ENCODE measurements at places on chromosomes 12 and 14. TPM values are rescaled to one million over a fixed set of nuclear protein-coding genes. Genes with fewer than 3 reads are reported as not detected.

DNA sequence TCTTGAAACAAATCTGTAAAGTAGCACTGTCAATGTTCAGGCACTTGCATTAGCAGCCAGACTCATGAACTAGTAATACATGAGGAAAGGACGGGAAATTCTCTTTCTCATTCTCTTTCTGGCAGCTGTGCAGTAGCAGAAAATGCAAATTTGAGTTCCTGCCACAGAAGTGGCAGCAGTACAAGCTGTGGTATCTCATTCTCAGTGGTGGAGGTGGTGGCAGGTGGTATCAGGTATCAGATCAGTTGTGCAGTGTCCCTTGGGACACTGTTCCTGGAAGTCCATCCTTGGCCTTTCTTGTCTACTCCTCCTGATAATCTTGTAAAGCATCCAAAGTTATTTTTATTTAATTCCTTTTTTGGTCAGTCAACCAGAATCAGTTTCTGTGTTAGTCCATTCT is 103.0 kb downstream of the C12orf42 start:
- H3K4me3 ChIP-seq: no peak overlapping the region
- no peaks in the 10 kb centered on the region for H3K4me1 ChIP-seq
- H3K36me3 ChIP-seq: no peaks in the 10 kb centered on the region
- no peak overlapping the region for H3K27ac ChIP-seq
- H3K27me3 ChIP-seq: no peaks in the 10 kb centered on the region

TOMM20L gene
- total RNA-seq: not detected

DNA sequence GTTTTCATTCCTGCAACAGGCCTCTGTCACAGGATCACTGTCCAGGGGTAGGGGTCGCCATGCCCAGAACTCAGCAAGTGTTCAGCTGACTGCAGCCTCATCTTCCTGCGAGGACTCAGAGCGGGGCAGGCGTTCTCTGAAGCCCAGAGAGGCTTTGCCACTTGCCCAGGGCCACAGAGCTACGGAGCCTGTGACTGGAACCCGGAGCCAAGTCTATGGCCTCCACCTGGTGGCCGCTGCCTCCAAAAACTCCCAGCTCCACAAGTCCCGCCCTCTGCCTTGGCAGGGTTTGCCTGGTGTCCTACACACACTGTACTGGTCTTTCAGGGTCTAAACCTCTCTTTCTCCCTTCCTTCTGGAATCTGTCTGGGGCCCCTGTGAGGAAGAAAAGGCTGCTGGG is 8.7 kb upstream of the PPP1R13B start:
- no peaks in the 10 kb centered on the region for H3K4me1 ChIP-seq
- no peak overlapping the region for H3K27ac ChIP-seq
- H3K4me3 ChIP-seq: no peak overlapping the region
- H3K27me3 ChIP-seq: no peaks in the 10 kb centered on the region

ZDHHC22 gene
- not detected for total RNA-seq

- H3K27me3 ChIP-seq: no peaks in the 10 kb centered on the region
- no peak overlapping the region for H3K27ac ChIP-seq
- DNase-seq: no peak
- H3K4me3 ChIP-seq: no peak overlapping the region
- no peaks in the 10 kb centered on the region for H3K36me3 ChIP-seq
Observed at GRCh38 chr12:132352896-132353800, 23.8 kb upstream of the GALNT9 start.

Data from thoracic aorta (tissue), 2 donors.